Left kidney (tissue), 8 donors: ENCODE measurements at places on chromosomes 16 and 17. TPM values are rescaled to one million over a fixed set of nuclear protein-coding genes. Genes with fewer than 3 reads are reported as not detected.

Gene CRISPLD2
- polyA plus RNA-seq = 6.1 TPM

Gene CNGB1
- polyA plus RNA-seq = 0.02 TPM

DNA sequence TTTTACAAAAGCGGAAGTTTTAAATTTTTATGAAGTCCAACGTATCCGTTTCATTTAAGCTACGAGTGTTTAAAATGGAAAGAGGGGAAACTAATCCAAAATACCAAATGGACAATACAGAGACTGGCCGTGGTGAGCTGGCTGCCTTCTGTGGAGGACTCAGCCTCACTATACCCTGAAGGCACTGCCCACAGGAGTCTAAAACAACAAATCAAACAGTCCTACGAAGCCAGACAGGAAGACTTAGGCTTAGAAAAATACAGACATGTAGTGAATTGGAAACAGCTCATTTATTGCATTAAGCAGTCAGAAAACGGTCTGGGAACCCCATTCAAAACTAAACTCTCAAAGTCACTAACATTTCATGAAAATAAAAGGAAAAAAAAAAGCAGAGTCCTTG, 75.1 kb downstream of the CYTH1 start:
- DNase-seq = no peak

- DNase-seq = peak; percentile 88
Measured at GRCh38 chr17:80263253-80264204, 2.9 kb downstream of the RNF213 start.

Gene FHOD1
- 44.5 TPM for polyA plus RNA-seq

DNA sequence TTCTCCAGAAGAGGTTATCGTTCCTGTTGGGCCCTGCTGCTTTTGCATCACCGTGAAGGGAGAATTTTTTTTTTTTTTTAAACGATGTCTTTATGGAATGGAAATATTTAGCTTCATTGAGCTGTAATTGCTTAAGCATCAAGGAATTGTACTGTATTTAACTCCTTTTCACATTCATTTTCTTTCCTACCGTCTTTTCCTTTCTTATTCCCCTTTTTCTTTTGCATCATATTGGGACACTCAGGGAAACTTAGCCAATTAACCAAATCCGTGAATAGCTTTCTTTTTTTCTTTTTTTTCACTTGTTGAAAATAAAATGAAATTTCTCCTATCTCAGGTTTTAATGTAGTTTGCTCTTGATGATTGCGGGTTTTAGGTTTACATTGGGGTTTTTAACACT, 1.5 kb downstream of the TNRC6A start:
- no peak for DNase-seq
